ENCODE measurements at places on chromosomes 16 and 17. TPM values are rescaled to one million over a fixed set of nuclear protein-coding genes. Genes with fewer than 3 reads are reported as not detected.

GRCh38 chr16:75433732-75434413 lies 570 bp upstream of the CFDP1 start:
- DNase-seq, result peak; percentile 96

- peak; percentile 40 for DNase-seq
Measured at GRCh38 chr16:17339764-17340541, 130.8 kb downstream of the XYLT1 start.

- DNase-seq, result no peak
Measured at GRCh38 chr16:53876811-53877210, 172.9 kb downstream of the FTO start.

GRCh38 chr17:45908460-45908859 lies 14.1 kb downstream of the MAPT start:
- no peak for DNase-seq

DNA sequence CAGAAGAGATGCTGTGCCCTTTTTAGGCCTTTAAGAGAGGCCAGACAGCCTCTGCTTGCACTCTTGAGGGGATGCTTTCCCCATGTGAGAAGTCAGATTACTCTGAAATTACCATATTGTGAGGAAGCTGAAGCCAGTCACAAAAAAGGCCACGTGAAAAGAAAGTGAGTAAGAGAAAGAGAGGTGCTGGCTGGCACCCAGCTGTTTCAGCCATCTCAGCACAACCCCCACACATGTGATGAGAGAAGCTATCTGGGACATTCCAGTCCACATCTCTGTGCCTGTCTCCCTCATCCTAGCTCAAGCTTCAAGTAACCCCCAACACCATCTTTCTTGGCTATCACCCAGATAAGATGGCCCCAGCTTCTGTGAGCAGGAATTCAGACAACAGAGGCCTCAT lies 131.4 kb downstream of the HS3ST2 start:
- DNase-seq, result no peak

DNA sequence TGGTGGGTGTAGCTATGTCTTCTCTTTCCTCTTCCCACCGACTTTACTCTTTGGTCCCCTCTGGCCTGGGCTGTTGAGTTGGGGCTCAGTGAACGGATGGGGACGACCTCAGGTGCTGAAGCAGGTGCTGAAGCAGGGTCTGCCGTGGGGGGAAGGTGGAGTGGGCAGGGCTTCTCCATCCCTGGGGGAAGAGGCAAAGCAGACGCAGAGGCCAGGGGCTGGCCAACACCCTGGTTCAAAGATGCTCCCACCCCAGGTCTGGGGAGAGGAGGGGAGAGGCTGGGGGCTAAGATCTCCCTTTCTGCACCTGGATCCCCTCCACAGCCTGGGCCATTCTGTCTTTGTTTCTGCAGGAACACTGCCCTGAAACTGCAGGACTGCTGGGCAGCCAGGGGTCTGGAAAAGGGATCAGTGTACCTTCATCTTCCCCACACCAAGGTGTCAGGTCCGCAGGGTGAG lies 22.9 kb downstream of the ALOX12B start:
- no peak for DNase-seq

DNA sequence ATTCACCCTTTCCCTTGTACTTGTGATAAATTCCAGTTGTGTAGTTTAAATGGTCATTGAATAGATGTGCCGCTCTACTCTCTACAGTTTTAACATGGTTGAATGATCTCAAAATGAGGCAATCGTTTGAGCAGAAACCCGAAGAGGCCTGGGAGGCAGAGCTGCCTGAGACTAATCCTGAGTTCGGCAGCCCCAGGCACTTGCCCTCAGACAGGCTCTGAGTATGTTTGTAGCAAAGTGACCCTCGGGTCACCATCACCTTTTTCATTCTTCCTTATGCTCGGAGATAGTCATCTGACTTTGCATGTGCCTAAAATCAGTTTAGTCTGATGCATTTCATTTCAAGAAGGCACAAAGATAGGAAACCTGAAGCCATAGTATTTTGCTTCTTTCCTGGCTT lies 184.0 kb upstream of the RBFOX1 start:
- no peak for DNase-seq

DNA sequence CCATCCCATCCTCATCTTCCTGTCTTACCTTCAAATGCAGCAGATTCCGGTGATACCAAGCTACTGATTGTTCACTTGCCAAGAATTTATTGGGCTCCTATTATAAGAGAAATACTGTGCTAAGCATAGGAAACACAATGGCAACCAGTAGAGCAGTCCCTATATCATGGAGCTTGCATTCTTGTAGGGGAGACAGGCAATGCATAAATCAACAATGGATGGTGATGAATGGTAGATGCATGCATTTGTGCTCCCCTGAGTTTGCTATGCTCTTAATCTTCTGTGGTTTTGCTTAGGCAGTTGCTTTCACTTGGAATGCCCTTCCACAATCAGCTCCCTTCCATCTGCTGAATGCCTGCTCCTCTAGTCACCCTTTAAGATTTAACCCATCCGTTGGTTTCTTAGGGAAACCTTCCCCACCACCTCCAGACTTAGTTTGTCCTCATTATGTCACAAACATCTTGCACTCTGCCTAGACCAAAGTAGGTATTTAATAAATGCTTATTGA lies 200.2 kb upstream of the TOX3 start:
- no peak for DNase-seq

DNA sequence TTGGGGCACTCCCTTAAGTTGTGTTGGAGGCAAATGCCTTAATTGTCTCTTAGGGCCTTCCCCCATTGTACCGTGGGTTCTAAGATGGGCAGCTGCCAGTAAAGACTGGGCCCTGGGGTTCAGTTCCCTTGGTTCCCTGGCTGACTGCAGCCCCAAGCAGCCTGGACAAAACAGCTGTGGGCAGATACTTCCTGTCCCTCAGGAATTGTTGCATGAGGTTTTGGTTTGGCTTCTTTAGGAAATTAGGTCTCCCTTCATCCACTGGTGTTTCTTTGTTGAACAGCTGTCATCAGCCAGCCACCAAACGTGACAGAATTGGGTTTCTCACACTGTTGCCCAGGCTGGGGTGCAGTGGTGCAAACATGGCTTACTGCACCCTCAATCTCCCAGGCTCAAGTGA lies 42.0 kb upstream of the ETV4 start:
- DNase-seq, result no peak

- DNase-seq, result no peak
Measured at GRCh38 chr17:44408786-44409185, 19.3 kb upstream of the ITGA2B start.

GRCh38 chr16:59604354-59604753 lies 870.2 kb upstream of the GOT2 start:
- DNase-seq, result no peak

DNA sequence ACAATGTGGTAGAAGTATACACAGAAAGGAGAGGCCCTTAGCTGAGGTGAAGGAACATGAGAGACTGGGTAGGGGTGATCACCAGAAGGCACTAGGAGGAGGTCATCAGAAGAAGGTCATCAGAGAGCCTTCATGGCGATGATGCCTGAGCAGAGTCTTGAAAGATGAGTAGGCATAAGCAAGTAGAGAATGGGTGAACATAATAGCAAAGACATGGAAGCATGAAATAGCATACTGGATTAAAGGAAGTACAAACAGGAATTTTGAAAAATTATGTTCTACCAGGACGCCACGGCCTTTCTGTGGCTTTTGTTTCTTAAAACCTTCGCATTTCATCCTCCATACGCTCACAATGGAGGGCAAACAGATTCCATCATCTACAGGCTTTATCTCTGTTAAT lies 2.9 kb downstream of the IKZF3 start:
- DNase-seq, result no peak

GRCh38 chr16:84380405-84380804 lies 12.1 kb downstream of the ATP2C2 start:
- no peak for DNase-seq

DNA sequence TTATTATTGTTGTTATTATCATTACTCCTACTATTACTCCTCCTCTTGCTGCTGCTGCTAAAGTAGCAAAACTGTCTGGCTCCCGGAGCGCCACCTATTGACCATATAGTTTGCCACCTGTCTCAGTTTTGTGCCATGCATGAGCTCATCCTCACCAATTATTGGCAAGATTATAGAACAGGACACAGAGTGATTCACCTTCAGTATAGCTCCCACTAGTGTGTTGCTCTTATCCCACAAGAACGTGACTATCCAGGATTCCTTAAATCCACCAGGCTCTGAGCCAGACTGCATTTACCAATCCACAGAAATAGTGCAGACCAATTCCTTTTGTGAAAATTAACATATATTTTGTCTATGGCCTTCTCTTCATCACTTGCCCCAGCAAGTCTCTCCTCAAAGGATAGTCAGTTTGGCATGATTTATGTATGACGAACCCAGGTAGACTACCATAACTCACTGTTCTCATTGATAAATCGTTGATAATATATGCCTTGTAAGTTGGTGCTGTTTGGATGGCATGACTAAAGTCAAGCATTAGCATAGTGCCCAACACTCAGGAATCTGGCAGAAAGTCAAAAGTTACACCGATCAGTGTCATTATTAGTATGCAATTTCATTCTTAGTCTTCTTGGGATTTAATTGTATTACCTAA lies 405.5 kb upstream of the HSBP1 start:
- peak; percentile 29 for DNase-seq

- no peak for DNase-seq
Measured at GRCh38 chr16:79067600-79067999, 532.9 kb downstream of the MAF start.

- no peak for DNase-seq
Measured at GRCh38 chr16:8874388-8874787, 5.6 kb upstream of the CARHSP1 start.

DNA sequence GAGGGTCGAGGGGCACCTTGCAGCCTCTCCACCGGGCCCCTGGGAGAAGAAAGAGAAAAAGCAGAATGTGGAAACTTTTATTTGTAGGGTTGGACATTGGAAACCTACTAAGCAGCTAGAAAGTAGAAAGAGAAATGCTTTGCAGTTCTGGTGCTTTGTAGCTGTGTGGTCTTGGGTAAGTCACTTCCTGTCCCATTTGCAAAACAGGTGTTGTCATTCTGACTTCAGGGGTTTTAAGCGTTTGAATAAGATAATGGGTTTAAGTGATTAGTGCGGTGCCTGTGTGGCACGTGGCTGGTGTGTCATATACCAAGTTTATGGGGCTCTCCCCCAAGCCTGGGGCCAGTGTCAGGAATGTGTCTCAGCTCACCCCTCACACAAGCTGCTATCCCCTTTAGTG lies 1.6 kb downstream of the CA4 start:
- no peak for DNase-seq

DNA sequence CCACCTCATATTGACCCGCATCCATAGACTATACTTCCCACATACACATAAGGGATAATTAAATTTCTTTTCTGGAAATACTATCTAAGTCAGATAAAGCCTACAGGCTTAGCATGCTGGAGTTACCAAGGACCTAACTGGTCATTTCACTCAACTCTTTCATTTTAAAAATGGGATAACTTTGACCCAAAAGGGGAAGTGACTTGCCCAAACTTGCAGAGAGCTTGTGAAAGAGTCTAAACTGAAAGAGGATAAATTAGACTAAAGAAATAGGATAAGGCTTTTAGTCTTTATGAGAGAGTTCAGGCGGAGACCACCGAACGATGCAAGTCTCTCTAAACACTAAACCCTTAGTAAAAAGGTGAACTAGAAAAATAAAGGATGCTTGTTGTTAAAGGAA lies 3.9 kb upstream of the KRT33A start:
- no peak for DNase-seq

DNA sequence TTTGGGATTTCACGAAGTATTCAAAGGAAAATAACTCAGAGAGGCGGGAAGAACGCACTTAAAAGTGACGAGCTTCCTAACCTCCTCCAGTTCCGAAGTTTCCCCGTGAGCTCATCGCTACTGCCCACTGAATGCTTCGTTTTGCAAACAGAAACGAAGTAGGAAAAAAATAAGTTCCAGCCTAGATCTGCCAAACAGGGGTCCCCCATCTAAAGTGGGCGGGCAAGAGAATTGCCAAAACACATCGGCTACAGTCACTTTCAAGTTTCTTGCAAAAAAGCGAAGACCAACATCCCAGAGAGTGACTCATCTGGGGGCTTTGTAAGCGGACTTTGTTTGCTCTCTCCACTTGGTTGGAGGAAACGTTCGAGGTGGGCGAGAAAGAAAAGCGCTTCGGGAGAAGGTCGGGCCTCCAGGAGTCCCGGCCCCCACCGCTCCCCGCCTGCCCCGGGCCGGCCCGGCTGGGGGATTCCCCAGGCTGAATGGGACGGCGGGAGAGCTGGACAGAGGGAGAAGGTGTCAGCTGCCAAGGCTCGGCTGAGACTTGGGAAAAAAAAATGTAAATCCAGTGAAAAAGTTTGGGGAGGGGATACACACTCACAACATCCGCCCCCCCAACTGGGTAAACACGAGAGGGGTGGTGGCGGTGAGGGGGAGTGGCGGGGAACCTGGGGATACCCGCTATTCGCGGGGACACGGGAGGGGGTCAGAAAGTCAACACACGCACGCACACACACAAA lies 1.0 kb downstream of the VEZF1 start:
- DNase-seq, result peak; percentile 59

DNA sequence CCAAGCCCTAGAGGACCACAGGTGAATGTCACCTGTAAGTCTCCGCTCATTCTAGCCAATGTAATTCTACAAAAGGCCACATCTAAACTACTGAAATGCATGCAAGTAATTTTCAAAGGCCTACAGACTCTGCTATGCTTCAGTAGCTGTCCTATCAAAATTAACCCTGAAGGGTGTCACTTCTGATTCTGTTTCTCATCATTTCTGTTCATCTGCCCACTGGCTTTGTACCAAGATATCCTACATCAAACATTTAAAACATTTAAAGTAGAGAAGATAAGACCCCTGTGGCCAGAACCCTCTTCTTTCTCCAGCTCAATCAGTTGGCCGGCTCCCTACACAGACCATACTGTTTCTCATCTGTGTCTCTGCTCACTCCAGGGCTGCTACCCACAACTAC lies 21.5 kb downstream of the PHF12 start:
- no peak for DNase-seq

The FAM234A gene
- total RNA-seq, result 113 TPM

The ACE gene
- 1.6 TPM for total RNA-seq

The SLC52A1 gene
- not detected for total RNA-seq

The SGCA gene
- total RNA-seq, result 0.34 TPM

The KRT40 gene
- total RNA-seq, result not detected

The GP1BA gene
- not detected for total RNA-seq

The IGF2BP1 gene
- total RNA-seq, result 25.4 TPM

The KRTAP4-9 gene
- 1.1 TPM for total RNA-seq

Data from HFFc6 (cell line).